Hematopoietic multipotent progenitor cell treated with erythropoietin and hydrocortisone succinate and interleukin-3 and kit ligand, for 6 days (in vitro differentiated cells): ENCODE measurements at places on chromosomes 3 and 15.

GRCh38 chr3:190131329-190131728 lies 10.6 kb upstream of the P3H2 start:
- DNase-seq: peak; percentile 30

- no peak for DNase-seq
Measured at GRCh38 chr3:9110802-9111201, 138.6 kb downstream of the SRGAP3 start.

DNA sequence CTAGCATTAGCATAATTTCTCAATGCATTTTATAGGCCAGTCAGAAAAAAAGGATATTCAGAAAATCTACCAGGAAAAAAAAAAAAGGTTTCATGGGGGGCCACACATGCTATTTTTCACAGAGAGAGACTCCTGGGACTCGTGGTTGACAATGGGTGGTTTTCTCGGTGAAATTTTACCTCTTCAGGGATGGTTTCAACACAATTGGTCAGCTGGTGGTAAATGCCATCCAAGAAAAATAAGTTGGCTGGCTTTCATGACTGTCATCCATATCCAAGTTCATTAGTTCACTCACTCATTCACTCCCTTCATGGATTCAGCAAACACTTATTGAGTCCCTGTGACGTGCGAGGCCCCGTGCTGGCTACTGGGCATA lies 217.3 kb downstream of the SHQ1 start:
- DNase-seq: no peak

- no peak for DNase-seq
Measured at GRCh38 chr15:78752492-78753358, 58.5 kb downstream of the ADAMTS7 start.

DNA sequence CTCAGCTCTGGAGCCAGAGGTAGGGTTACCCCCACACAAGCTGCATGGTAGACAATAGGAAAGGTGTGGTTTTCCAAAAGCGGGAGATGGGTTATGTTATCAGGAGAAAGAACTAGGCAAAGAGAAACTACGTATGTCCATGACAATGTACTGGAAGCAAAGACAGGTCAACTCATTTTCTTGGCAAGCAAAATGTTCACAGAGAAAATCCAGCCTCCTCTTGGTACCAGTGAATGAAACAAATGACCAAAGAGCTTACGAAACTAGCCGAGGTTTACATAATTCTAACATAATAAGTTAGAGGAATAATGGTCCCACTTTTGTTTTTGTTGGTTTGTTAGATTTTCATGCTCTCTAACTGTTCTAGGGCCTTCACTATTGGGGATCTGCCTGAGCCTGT lies 338.1 kb upstream of the TGFBR2 start:
- DNase-seq: no peak

DNA sequence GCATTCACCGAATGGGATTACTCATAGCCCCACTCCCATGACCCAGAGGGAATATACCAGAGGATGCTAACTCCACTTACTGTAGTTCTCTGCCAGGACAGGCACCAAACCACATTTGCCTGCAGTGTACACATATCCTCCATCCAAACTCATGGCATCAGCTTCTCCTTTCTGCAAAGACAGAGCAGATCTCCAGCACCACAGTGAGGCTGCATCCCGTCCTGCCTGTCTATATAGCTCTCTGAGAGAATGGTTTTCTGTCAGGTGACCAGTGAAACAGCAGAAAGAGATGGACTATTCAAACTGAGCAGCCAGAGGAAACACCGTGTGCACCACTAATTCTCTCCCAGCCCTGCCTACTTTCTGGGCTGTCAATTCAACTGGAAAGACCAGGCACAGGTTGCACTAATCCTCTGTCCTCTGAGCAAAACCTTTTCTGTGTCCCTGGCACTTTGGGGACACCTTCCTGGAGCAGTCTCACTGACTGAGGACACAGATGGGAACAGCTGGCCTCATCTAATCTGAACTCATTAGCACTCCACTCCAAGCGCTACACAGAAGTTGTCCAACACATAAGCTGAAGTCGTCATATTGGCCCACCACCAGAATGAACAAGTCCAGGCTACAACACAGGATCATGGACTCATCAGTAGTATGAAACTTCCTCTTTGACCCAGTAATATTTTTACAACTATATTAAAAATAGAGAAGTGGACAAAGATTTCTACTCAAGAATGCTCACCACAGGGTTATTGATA lies 17.3 kb downstream of the LTF start:
- peak; percentile 25 for DNase-seq

GRCh38 chr3:105832644-105833043 lies 36.2 kb downstream of the CBLB start:
- DNase-seq: no peak
